ENCODE measurements at places on chromosomes 4 and X.

GRCh38 chr4:1809754-1810502 is 16.8 kb downstream of the FGFR3 start:
- no peak for DNase-seq

GRCh38 chrX:136954930-136955329 is 74.4 kb upstream of the RBMX start:
- no peak for DNase-seq

DNA sequence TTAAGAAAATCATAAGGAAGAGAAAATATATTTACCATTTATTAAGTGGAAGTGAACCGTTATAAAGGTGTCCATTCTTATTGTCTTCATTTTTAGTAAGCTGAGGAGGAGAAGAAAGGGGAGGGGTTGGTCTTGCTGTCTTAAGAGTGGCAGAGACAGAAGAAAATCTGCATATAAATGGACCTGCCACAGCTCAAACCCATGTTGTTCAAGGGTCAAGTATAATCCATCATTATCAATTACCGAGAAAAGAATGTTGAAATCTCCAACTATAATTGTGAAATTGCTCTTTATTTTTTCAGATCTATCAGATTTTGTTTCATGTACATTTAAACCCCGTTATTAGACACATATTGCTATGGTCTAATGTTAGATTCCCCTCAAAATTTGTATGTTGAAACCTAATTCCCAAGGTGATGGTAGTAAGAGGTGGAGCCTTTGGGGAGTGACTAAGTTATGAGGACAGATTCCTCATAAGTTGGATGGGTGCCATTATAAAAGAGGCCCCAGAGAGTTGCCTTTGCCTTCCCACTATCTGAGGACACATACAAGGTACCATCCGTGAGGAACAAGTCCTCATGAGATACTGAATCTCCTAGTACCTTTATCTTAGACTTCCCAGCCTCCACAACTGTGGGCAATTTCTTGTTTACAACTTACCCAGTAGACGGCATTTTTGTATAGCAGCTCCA is 58.5 kb upstream of the SMAD1 start:
- no peak for DNase-seq

GRCh38 chr4:110138551-110138950 is 59.9 kb downstream of the ELOVL6 start:
- DNase-seq: no peak

DNA sequence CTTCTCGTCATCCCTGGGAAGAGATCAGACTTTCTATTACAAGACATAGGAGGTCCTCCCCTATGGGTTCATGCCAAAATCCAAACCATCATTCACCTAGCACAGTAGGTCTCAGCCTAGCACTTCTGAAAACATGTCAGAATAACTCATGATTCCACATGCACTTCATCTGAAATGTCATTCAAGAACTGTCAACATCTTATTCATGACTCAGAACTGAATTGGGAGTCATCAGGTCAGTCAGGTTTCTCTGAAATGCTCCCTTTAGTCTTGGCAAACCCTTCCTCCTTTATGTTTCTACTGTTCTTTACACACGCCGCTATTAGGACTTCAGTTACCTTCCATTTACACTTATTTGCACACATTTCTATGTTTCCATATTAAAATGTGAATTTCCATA is 67.2 kb downstream of the ANTXR2 start:
- no peak for DNase-seq

GRCh38 chr4:138408758-138409157 is 166.6 kb upstream of the SLC7A11 start:
- DNase-seq: no peak

DNA sequence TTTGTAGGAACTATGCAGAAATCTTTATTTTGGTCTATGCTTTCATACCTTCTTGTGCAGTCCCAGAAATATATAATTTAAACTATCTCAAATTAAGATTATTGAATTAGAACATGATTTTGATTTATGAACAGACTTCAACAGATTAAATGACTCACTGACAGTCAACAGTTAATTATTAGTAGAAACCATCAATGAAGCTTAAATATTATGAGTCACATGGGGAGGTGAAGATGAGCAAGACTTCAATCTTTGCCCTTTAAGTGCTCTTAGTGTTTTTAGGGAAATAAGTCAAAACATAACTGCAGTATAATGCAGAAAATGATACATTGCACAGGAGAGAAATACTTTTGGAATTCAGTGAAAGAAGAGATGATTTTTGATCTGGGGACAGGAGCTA is 81.5 kb upstream of the BMP3 start:
- no peak for DNase-seq

DNA sequence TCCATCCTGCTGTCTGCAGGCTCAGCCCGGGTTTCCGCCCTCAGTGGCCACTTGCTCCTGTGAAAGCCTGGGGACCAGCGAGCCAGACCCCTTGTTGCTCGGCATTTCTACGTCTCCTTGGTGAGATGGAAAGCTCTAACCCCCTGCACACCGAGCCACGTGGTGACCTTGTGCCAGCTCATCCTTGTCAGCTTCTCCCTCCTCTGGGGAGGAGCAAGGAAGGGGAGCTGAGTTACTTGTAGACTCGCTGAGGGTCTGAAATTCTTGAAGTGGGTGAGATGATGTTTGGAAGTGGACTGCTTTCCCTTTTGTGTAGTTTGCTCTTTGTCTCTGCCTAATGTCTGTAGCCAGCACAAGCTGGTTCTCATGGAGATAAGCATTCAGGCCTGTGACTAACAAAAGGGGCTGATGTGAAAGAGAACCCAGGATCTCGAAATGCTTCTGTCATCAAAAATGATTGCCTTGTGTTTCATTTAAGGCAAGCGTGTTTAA is 29.3 kb downstream of the RGS12 start:
- peak; percentile 75 for DNase-seq

All from cardiac septum (tissue), 1 donor.